ENCODE measurements at places on chromosomes 2 and 18.
A peak's percentile ranks its signal among the peaks of the same experiment; 100 is the strongest.

- no peak for DNase-seq
Observed at GRCh38 chr2:106956879-106957278, 70.9 kb upstream of the ST6GAL2 start.

GRCh38 chr2:224309176-224309575, 92.7 kb downstream of the FAM124B start:
- no peak for DNase-seq

GRCh38 chr18:79644666-79645057, 34.9 kb upstream of the CTDP1 start:
- no peak for DNase-seq

DNA sequence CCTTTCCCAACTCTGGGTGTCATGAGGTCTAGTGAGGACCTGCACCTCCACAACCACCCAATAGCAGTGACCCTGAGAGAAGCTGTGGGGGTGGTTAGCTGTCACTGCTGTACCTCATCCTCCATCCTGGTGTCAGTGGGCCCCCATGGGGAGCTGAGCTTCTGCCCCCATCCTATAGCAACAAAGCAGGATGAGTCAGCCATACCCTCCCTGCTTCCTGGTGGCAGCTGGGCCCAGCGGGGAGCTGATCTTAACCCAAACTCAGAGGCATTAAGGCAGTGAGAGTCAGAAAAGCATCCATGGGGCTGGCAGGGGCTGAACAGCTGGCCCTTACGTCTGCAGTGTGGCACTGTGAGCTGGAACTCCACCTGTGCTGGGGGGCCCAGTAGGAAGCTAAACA, 247.8 kb upstream of the HDAC4 start:
- no peak for DNase-seq

DNA sequence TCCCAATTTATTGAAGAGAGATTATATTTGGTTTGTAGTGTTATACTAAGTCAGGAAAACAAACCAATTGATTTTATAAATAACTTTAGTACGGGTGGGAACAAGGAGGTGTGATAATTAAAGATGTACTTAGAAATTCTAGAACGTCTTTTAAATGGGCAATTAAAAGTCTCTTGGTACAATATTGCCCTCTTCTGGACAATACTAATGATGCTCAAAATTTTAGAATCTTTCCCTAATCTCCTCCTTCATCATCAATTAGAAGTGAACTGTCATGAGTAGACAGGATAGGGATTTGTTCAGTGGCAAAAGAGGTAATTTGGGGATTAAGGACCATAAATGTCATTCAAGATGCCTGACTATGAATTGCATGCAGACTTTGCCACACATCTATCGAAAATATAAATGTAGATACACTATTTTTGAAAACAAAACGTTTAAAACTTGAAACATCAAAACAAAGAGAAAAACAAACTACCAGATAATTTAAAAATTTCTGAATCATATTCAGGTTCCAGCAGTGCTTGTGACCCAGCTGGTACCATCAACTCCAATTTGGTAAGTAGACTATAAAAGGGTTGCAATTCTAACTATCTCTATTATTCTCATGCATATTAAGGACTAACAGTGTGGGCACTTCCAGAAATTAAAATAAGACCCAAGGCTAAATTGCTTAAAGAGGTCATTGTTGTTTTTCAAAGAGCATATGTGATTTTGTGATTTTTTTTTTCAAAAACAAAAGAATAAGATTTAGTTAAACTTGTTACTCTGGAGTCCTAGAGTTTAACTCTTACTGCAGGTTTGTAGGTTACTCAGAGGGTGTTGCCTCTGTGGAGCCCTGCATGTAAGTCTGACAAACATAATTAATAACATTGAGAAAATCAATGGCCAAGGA, 123.5 kb downstream of the LAMA3 start:
- DNase-seq = peak; percentile 32

GRCh38 chr2:29374823-29375222, 259.6 kb downstream of the CLIP4 start:
- no peak for DNase-seq

DNA sequence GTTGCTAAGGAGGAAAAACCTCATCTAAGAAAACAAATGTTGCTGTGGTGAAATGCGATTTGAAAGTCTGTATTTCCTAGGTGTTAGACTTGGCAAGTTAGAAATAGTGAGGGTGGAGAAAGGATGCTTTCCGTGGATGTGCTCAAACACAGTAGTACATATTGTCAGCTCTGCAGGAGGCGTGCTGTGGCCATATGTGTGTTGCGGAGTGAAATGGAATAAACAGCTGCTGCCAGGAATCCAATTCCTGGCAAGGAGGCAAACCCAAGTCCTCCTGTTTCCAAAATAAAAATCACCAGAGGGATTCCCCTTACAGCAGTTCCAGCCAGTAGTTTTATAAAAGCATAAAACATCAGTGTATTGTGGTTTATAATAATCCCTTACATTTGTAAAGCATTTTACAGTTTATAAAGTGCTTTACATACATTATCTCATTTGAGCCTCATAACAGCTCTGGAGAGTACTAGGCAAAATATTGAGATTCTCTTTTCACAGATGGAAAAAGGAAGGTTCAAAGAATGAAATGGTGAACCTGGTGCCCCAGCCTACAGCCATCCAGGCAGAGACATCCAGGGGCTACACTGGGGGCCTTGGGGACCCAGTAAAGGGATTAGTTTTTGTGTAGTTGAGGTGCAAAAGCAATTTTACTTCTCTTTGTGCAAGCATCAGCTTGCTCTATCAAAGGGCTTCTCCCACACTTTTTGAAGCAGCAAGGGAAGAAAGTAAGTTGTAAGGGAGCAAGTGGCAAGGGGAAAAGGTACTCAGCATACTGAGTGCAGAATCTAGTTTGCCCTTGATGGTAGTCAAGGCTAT, 206.0 kb downstream of the AGPS start:
- no peak for DNase-seq

DNA sequence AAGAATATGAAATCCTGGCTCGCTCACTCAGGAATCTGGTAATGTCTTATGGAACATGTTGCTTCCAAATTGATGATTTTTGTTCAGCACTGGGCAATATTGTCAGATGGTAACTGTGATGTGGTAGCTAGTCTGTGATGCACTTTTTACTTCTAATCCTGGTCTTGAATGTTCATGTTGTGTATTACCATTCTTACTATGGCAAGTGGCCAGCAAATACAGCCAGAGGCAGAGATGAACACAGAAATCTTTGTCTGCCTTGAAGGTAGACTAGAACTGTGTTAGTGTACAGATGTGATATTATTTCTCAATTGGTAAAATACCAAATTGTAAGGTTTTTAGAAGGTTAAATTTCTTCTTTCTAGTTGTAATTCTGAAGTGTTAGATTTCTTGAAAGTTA, 83.3 kb downstream of the UBE2E3 start:
- DNase-seq = no peak

GRCh38 chr2:239155806-239156480, 244.9 kb downstream of the HDAC4 start:
- DNase-seq = no peak

DNA sequence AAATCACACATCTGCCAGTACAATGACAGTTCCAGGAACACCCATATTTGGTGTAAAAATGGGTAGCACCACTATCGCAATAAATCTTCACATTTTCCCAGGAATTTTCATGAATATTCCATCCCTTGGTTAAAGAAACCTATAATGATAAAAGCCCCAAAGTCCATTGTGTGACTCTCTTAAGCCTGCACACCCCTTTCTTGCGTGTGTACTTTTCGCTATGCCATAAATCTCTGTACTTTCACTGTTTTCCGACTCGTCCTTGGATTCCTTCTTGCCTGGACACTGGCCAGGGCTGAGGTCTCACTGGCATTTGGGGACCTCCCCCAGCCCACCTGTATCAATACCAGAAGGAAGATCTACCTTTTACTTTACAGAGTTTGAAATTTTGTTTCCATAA, 172.3 kb downstream of the RNF152 start:
- DNase-seq = no peak

- DNase-seq = peak; percentile 30
Observed at GRCh38 chr18:24397694-24398368, at the start of gene OSBPL1A. Gene OSBPL1A (minus strand): TSS chr18:24397824. CDS start chr18:24377533, 20,291 bp downstream.

- no peak for DNase-seq
Observed at GRCh38 chr2:185219981-185220380, 518.6 kb upstream of the FSIP2 start.

DNA sequence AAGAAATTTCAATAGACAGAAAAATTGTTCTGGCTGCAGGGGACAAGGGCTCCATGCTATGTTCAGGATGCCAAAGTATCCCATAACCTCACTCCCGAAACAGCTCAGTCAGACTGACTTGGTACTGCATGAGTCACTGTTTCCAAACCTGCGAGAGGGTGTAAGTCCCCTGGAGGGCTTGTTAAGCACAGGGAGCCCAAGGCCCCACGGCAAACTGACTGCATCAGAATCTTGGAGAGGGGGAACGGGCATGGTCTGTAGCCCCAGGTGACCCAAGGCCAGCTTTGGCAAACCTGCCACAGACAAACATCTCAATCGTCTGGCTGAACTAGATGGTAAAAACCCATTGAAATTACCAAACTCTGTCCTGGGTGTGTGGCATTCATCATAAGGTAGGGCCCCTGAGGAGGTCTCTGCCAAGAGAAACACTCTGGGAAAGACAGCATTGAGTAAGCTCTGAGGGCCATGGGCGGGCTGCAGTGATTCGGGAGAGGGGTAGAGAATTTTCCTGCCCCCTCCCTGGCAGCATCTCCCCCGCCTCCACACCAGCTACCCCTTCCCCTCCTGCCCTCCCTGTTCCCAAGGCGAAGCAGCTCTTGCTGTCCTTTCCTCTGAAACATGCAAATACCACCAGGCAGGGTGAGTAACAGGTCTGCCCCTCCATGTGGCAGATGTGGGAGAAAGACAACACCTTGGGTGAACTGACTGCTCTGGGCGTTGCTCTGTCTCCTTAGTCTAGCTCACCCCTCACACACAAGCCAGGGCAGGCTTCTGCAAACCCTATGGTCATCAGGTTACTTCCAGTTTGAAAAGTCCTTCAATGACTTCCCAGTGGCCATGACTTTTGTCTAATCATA, 274.7 kb upstream of the SIX2 start:
- DNase-seq = no peak
